ENCODE measurements at places on chromosomes 16 and 17.

GRCh38 chr17:61442878-61443474, 9.2 kb upstream of the TBX4 start:
- no peak for DNase-seq

DNA sequence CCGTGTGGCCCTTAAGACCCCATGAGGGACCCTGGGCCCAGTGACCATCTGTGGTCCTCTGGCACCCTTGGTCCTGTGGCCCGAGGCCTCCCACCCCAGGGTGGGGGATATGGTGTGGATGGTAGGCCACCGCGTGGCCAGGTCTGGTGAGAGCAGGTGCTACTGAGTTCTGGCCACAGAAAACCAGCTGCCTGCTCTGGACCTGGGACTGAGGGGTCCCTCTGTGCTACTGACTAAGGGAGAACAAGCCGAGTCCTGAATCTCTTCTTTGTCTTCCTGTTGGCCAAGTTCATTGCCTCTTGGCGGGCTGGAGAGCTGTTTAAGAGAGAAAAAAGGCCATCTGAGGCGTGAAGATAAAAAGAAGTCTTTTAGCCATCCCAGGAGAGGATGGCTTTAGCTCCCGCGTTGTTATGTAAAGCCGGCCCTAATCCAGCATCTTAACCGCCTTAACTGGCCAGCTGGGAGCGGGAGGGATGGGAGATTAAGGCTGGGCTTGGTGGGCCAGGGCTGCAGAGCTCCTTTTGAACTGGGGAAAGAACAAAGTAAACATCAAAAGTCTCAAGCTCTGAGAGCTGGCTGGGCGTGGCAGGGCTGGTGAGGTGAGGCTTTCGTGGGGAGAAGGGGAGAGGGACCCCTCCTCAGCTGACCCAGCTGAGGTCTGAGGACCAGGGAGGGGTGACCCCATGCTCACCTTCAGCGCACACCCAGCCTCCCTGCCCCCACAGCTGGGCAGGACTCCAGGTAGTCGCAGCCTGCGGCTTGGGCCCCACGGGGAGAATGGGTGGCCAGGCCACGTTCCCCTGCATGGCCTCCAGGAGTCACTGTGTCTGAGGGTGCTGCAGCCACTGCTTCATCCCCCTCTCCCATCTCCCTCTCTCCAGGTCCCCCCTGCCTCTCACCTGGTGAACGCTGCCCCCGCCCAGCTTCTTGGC, 62.4 kb downstream of the NKD1 start:
- DNase-seq: peak; percentile 93

GRCh38 chr17:73139296-73139695, 25.5 kb upstream of the SSTR2 start:
- no peak for DNase-seq

DNA sequence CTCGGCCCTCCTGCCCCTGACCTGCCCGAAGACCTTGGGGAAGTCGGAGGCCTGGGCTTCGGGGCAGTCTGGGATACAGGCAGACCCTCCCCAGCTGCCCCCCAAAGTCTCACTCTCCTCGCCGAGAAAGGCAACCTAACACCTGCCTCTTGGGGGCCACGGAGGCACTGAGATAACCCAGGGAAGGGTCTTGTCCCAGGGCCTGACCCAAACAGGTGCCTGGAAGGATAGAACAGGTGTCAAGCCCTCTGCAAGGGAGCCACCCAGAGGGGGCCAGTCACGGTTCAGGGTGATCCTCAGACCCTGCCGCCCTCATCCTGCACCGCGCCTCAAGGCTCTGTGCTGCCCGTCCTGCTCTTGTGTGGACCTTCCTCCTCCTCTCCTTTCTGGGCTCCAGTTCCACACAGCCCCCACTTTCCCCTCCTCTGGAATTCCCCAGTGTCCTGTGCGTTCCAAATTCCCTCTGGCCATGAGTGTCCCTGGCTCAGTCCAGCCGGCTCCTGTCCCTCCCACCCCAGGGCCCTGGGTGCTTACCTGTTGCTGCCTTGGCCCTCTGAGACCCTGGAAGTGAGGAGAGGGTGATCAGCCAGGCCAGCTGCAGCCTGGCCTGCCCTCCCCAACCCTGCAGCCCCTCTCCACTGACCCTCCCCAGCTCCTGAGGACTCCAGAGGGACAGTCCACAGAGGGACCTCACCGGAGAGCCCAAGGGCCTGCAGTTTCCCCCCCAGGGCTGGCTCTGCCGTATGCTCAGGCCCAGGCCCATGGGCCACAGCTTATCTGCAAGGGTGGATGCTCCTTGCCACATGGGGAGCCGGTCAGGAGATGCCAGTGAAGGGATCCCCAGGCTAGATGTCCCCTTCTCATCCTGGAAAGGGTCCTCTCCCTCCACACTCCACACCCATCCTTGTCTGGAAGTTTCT, 3.8 kb downstream of the PRSS27 start:
- no peak for DNase-seq

DNA sequence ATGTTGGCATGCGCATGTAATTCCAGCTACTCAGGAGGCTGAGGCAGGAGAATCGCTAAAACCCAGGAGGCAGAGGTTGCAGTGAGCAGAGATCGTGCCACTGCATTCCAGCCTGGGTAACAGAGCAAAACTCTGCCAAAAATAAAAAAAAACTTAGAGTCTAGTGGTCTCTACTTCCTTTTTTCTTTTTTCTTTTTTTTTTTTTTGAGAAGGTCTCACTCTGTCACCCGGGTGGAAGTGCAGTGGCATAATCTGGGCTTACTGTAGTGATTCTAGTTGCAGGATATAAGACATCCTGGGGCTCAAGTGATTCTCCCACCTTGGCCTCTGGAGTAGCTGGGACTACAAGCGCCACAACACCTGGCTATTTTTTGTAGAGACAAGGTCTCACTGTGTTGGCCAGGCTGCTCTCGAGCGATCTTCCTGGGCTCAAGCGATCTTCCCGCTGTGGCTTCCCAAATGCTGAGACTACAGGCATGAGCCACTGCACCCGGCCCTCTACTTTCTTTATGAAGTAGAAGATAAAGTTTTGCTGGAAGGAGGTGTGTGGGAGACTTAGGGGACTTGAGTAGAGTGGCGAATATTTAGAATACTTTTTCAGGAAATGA, 47.9 kb upstream of the TAOK1 start:
- no peak for DNase-seq

DNA sequence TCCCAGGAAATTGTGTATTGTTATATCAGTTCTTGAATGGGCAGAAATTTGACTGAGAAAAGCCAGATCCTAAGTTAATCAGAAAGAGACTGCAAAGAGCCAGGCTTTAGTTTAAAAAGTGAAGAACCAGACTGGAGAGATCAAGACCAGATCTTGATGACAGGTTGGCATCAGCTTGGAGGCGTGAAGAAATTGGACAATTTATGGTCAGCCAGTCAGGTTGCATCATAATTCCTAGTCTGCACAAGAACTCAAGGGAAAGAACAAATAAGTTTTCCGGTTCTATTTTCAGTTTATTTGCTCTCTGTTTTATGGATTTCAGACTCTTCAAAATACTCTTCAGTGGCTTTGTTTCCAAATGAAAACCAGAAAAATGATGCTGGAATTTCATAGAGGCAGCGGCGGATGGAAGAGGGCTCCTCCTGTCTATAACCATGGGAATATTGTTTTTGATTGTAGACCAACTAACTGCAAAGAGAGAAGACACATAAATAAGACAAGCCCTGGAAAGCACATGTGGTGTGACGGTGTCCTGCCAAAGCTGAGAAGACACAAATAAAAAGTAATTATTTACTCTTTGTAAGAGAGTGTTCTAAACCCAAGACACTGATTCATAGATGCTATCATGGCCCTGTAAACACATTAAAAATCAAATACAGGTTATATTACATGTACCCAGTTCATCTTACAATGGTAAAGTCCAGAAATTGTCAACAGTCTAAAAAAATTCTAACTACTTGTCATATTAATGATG, 91.7 kb downstream of the PCTP start:
- DNase-seq: no peak

DNA sequence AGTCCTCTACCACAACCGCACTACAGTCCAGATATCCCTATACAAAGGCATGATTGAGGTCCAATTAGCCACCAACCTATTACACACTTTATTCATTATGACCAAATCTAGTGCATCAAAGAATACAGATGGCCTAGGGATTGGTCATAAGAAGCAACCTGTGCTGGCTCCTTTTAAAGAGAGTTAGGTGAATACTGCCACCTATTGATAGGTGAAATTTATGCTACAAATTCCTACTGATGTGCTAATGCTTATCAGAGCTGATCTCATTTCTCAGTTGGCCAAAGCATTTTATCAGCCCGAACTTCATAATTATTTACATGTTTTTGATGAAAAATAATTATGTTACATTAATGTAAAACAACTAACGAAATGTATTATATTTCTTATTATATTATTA, 166.3 kb downstream of the ANKFN1 start:
- peak; percentile 67 for DNase-seq

GRCh38 chr16:75219838-75220237, 1.1 kb downstream of the CTRB1 start:
- no peak for DNase-seq

DNA sequence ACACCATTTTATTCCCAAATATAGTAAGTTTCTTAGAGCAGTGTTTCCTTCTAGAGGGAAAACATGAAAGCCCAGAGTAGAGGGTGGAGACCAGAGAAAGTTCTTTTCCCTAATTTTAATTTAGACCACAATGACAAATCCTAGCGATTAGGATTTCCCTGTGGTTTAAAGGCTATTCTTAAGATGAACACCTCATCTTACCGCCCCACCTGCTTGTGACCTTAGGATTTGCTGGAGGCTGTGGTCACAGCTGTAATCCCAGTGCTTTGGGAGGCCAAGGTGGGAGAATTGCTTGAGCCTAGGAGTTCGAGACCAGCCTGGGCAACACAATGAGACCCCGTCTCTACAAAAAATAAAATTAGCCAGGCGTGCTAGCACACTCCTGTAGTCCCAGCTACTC, 51.1 kb downstream of the GPRC5B start:
- DNase-seq: no peak

DNA sequence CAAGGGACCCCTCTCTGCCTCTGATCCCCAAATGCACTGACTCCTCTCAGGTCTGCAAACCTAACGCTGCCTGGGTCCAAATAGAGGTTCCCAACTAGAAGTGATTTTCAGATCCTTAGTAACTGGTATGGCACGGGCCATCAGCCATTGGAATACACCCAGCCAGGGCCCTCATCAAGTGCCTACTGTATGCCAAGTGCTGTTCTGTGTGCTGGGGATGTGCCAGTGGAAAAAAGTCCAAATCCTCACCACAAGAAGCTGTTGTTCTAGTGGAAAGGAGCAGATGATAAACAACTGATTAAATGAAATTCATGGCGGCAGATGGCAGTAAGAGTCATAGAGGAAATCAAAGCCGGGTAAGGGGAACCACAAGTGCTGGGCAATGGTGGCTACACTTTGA, 57.2 kb upstream of the MED9 start:
- DNase-seq: no peak

DNA sequence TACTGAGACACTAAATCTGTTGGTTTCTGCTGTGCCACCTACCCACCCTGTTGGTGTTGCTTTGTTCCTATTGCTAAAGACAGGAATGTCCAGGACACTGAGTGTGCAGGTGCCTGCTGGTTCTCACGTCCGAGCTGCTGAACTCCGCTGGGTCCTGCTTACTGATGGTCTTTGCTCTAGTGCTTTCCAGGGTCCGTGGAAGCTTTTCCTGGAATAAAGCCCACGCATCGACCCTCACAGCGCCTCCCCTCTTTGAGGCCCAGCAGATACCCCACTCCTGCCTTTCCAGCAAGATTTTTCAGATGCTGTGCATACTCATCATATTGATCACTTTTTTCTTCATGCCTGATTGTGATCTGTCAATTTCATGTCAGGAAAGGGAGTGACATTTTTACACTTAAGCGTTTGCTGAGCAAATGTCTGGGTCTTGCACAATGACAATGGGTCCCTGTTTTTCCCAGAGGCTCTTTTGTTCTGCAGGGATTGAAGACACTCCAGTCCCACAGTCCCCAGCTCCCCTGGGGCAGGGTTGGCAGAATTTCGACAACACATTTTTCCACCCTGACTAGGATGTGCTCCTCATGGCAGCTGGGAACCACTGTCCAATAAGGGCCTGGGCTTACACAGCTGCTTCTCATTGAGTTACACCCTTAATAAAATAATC, 14.6 kb downstream of the STH start:
- DNase-seq: peak; percentile 40

GRCh38 chr16:84239141-84239769, 557 bp downstream of the KCNG4 start:
- no peak for DNase-seq

- DNase-seq: no peak
Observed at GRCh38 chr16:30937692-30938091, 11.2 kb upstream of the ORAI3 start.

- peak; percentile 85 for DNase-seq
Observed at GRCh38 chr17:77546772-77547241, 406.0 kb downstream of the SEC14L1 start.

DNA sequence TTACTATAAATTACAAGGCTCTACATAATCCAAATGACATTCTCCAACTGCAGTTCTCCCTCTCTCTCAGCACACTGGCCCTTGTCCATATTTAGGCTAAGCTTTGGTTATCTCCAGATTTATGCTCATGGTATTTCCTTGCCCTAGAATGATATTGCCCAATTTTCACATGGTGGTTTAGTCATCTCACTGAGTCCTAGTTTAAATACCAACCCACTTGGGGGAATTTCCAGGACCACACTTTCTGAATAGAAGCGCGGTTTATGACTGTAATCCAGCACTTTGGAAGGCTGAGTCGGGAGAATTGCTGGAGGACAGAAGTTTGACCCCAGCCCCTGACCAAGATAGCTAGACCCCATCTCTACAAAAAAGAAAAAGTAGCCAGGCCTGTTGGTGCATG, 280.1 kb upstream of the MON1B start:
- DNase-seq: no peak

DNA sequence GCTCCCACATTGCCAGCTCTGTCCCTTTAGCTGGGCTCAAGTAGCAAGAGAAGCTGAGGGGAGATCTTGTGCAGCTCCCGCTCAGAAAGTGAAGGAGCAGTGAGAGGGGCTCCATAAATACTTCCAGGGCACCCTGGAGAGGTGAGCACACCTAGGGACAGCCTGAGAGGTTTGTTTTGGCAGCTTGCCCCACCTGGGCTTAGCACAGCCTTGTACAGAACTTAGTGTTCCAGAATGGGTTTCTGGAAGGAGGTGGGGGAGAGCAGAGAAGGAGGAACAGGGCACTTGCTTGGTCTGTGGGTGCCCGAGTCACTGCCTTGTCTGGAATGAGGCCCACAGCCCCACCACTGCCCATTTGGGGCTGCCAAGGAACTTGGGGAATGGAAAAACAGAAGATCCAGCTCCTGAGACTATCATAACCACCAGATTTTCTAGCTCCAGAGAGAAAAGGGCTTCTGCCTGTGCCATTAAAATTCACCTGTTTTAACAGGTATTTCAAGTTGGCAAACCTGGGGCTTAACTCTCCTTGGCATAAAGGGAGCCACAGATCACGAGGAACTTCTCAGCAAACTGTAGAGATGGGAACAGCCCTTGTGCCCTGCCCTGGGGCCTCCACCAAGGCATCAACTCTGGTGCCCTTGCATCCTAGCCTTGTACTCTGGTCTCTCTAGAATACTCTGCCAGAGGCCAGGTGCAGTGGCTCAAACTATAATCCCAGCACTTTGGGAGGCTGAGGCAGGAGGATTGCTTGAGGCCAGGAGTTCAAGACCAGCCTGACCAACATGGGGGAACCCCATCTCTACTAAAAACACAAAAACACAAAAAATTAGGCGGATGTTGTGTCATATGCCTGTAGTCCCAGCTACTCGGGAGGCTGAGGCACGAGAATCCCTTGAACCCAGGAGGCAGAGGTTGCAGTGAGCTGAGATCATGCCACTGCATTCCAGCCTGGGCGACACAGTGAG, 1.9 kb downstream of the PRR15L start:
- DNase-seq: no peak

- no peak for DNase-seq
Observed at GRCh38 chr16:48448841-48449481, 63.7 kb upstream of the SIAH1 start.

GRCh38 chr16:52265446-52265861, 281.5 kb downstream of the TOX3 start:
- peak; percentile 21 for DNase-seq
